Esophagus mucosa (tissue), 1 donor: ENCODE measurements at places on chromosomes 12 and 14. TPM values are rescaled to one million over a fixed set of nuclear protein-coding genes. Genes with fewer than 3 reads are reported as not detected.

ZDHHC22 gene
- total RNA-seq = not detected

C12orf50 gene
- total RNA-seq = not detected

INHBE gene
- not detected for total RNA-seq

KERA gene
- total RNA-seq = not detected

DNA sequence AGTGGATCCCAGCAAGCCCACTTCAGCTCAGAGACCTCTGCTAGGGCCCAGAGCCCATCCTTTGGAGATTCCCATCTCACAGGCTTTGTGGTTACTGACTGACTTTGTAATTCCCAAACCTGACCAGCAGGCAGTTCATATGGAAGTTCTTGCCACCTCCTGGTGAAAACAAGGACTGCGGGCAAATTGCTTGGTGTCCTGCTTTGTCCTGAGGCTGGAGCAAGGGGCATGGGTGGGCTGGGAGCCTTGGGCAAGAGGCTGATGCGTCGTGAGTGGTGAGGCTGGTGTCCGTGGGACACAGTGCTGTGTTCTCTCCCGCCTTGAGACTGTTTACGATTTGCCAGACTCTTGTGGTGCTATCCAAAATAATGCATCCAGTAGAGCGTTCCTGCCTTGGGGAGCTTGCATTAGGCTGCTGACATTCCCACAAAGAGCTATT, 91.0 kb downstream of the LRRC74A start:
- ATAC-seq = no peak
